ENCODE measurements at places on chromosomes 7 and 10. TPM values are rescaled to one million over a fixed set of nuclear protein-coding genes. Genes with fewer than 3 reads are reported as not detected.

- no peak for DNase-seq
Measured at GRCh38 chr10:86863484-86863842, 94.0 kb downstream of the MMRN2 start.

GRCh38 chr10:34962866-34963265 lies 127.3 kb downstream of the CUL2 start:
- DNase-seq, result no peak

- DNase-seq, result no peak
Measured at GRCh38 chr10:75506930-75507329, 75.5 kb downstream of the LRMDA start.

- DNase-seq, result no peak
Measured at GRCh38 chr7:39709029-39709428, 85.7 kb downstream of the RALA start.

GRCh38 chr10:113604572-113604971 lies 51.7 kb downstream of the HABP2 start:
- no peak for DNase-seq

GRCh38 chr7:47520406-47520805 lies 61.5 kb downstream of the TNS3 start:
- no peak for DNase-seq

- DNase-seq, result no peak
Measured at GRCh38 chr10:2627969-2628368, 439.4 kb upstream of the PFKP start.

- DNase-seq, result no peak
Measured at GRCh38 chr10:125231813-125232475, 71.6 kb upstream of the CTBP2 start.

DNA sequence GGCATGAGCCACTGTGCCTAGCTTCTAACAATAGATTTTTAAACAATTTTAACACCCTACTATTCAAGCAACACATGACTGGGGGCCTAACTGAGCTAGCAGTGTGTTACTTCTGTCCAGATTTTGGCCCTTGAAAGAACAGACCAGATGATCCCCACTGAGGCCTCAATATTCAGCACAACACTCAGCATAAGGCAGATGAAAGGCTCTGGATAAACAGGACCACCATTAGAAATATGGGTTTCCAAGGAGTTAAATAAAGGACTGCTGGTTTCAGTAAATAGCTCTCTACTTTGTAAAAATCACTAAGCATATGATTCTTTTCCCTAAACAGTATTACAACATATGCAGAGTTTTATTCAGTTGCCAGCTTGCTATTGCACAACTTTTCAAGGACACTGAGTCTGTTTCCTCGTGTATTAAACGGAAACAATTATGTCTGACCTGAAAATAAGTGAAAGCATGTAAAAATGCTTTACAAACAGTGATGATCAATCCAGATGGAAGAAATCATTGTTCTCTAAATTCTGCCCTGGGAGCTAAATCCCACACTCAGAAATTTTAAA lies 23.8 kb upstream of the FZD1 start:
- no peak for DNase-seq

GRCh38 chr7:131931370-131931769 lies 374.9 kb upstream of the PODXL start:
- DNase-seq, result no peak

DNA sequence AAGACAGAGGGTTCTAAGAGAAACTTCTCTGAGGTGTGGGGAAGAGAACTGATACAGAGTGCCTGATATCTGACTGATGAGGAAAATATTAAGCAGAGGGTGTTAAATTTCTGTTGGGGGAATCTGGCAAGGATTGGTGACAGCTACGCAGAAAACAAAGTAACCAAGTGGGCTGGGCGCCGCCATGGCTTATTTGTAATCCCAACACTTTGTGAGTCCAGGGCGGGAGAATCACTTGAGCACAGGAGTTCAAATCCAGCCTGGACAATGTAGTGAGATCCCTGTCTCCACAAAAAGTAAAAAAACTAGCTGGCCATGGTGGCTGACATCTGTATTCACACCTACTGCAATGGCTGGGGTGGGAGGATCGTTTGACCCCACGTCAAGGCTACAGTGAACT lies 2.1 kb upstream of the C7orf25 start:
- DNase-seq, result peak; percentile 11

GRCh38 chr7:156793334-156793733 lies 99.6 kb downstream of the LMBR1 start:
- no peak for DNase-seq

- DNase-seq, result no peak
Measured at GRCh38 chr7:82700741-82701140, 257.2 kb upstream of the CACNA2D1 start.

ANK3 gene
- 33.3 TPM for total RNA-seq

HOGA1 gene
- not detected for total RNA-seq

DENND11 gene
- 48.7 TPM for total RNA-seq

TAS2R41 gene
- total RNA-seq, result not detected

PITX3 gene
- total RNA-seq, result 0.24 TPM

STEAP4 gene
- not detected for total RNA-seq

All from activated T-cell treated with anti-CD3 and anti-CD28 coated beads, Interleukin-2, amount 50 U/mL, for 72 hours (primary cell).